NCI-H1092 (cell line): ENCODE measurements at places on chromosomes 11 and 22.

- DNase-seq, result no peak
These were observed 124.7 kb upstream of the CCDC90B start for GRCh38 chr11:83410605-83411565.

GRCh38 chr22:48228468-48228867 lies 1466.0 kb downstream of the TBC1D22A start:
- no peak for DNase-seq

- no peak for DNase-seq
These were observed 30.1 kb upstream of the SMPD1 start for GRCh38 chr11:6360183-6360582.

- no peak for DNase-seq
These were observed 122.1 kb downstream of the CSNK2A3 start for GRCh38 chr11:11230802-11231562.

- DNase-seq, result peak; percentile 49
These were observed 11.9 kb upstream of the NRIP3 start for GRCh38 chr11:9015677-9016076.

DNA sequence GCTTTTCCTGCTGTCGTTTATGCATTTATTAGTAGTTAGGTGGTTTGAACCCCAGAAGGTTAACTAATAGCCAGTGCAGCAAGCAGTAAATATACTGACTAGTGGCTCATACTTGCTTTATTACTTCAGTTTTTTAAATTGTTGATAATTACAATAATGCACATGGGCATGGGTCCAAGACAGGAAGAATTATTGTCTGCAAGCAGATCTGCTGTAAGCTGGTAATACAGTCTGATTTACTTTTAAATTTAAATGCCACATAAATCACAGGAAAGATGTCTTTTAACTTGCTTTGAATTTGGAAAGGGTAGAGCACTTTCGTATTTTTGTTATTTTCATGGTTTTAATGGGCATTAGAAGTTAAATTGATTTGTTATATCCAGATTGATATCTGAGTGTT lies 27.1 kb downstream of the APLP2 start:
- no peak for DNase-seq

DNA sequence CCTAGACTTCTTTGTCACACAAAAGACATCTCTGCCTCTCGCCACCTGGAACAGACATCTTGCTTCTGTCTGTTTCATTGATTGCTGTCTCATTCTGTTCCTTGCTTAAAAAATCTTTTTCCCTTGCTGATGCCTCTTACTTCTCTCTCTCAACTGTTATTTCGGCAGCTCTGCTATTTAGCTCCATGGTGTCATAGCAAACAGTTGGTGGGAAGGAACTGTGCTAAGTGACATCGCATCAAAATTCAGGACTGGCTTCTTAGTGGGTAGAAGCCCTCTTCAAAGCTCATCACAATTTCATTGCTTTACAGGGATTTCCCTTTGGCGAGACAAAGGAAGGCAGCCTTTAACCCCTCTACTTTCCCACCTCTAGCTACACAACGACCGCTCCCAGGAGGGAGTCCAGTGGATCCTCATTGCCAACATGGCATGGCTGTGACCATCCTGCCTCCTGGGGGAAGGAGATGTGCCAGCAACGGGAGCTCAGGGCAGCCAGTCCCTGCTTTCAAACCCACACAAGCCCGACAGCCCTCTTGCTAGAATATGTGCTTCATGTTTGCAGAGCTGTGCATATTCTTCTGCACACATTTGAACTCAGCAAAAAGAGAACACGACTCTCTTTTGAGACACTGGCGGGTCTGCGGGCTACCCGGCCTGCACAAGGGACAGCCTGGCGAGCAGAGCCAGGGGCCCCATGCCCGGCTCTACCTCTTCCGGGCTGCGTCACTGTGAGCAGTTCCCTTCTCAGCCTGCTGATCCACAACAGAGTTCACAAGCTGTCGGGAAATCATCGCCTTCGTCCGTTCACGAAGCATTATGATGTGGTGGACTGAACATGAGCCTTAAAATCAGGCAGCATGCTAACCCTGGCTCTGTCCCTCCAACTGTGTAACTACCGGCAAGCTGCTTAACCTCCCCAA lies 51.1 kb upstream of the JAM3 start:
- DNase-seq, result no peak

GRCh38 chr11:12118949-12119348 lies 8.6 kb downstream of the MICAL2 start:
- DNase-seq, result no peak

DNA sequence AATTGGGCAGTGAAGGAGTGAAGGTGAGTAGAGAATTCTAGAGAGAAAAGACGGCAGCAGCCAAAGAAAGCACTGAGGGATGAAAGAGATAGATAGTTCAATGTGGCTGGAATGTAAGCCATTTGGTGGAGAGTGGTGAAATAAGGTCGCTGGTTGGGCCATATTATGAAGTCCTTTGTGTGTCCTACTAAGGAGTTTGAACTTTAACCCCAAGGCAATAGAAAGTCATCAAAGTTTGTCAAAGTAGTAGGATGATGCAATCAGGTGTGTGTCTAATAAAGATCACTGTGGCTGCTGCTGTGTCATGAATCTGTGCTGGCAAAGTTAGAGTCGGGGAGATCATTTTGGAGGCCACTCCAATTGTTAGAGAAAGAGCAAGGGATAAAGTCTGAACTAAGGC lies 18.7 kb downstream of the RNF121 start:
- DNase-seq, result no peak

- DNase-seq, result no peak
These were observed 74.7 kb upstream of the PHF21B start for GRCh38 chr22:45084400-45084920.

GRCh38 chr11:91795139-91795887 lies 429.3 kb upstream of the FAT3 start:
- DNase-seq, result no peak

- DNase-seq, result no peak
These were observed 93.2 kb downstream of the TRMU start for GRCh38 chr22:46428602-46429324.

- peak; percentile 25 for DNase-seq
These were observed at the start of gene GAS2 for GRCh38 chr11:22666325-22666687. TSS of gene GAS2 (plus strand) at chr11:22666611. CDS start at chr11:22674870, 8,259 bp downstream.

GRCh38 chr11:19432370-19433061 lies 191.8 kb upstream of the E2F8 start:
- no peak for DNase-seq

GRCh38 chr11:43790444-43790794 lies 90.2 kb upstream of the ALKBH3 start:
- DNase-seq, result no peak

DNA sequence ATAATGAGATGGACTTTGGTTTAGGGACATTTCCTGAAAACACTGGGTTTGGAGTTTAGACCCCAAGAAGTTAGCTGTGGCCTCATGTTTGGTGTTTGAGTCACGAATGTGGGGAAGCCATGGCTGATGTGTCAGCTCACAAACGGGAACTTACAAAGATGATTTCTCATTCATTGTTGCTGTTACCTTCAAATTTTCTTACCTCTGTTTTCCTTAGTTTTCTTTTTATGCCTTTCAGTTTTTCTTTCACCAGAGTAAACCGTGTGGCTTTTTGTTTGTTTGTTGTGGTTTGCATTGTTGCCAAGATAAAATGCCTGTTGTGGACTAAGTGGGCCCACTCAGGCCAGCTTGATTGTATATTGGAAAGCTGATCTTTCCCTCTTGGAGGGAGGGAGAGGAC lies 89.1 kb downstream of the SWAP70 start:
- no peak for DNase-seq

GRCh38 chr11:120744016-120744994 lies 232.8 kb downstream of the GRIK4 start:
- DNase-seq, result no peak

DNA sequence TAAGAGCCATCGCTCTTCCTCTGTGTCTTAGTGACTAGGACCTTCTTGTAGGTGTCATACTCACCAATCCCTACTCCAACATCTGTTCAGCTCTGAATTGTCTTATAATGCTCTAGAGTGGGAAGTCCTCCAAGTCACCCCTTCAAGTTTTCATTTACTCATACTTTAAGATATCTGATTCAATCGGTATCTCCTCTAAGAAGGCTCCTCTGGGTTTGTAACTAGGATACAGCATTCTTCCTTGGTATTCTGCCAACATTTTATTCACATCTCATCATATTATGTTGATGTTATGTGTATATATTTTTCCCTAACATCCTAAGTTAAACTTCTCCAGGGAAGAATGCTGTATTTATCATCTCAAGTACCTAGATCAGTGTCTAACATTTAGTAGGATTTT lies 662.1 kb downstream of the NTM start:
- no peak for DNase-seq

DNA sequence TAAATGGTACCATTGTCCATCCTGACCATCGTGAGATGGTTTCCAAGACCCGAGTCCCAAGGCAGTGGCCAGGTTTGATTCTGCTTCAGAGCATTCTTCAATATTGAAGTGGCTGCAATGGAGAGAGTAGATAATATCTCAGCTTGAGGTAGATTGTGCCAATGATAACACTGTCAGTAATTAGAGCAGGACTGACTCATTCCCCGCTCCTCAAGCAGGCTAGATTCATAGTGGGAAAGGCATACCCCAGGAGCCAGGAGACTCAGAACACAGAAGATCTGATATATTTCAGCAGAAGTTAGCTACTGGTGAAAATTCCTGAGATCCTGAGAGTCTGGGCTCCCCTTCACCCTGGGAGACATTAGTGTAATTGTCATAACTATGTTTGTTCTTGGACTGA lies 55.6 kb upstream of the LARGE1 start:
- no peak for DNase-seq

DNA sequence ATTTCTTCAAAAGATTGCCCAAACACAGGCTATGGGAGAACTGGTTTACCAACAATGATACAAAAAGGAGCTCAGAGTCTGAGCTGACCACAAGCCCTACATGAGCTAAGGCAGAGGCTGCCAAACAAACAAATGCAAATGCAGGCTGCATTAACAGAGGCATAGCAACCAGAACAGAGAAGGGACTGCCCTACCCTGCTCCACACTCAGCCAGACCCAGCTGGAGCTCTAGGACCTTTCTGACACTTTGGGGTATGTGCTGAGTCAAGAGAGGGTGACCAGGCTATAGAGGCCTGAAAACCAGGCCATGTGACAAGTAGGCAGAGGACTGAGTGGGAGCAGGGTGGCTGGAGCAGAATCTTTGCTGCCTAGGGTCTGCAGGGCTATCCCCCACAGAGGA lies 17.8 kb upstream of the P2RY2 start:
- DNase-seq, result no peak

GRCh38 chr11:36228689-36229088 lies 60.5 kb downstream of the COMMD9 start:
- DNase-seq, result no peak

GRCh38 chr11:123577081-123577598 lies 77.3 kb downstream of the SCN3B start:
- DNase-seq, result peak; percentile 66

- peak; percentile 14 for DNase-seq
These were observed 51.8 kb downstream of the C11orf71 start for GRCh38 chr11:114348200-114349191.

DNA sequence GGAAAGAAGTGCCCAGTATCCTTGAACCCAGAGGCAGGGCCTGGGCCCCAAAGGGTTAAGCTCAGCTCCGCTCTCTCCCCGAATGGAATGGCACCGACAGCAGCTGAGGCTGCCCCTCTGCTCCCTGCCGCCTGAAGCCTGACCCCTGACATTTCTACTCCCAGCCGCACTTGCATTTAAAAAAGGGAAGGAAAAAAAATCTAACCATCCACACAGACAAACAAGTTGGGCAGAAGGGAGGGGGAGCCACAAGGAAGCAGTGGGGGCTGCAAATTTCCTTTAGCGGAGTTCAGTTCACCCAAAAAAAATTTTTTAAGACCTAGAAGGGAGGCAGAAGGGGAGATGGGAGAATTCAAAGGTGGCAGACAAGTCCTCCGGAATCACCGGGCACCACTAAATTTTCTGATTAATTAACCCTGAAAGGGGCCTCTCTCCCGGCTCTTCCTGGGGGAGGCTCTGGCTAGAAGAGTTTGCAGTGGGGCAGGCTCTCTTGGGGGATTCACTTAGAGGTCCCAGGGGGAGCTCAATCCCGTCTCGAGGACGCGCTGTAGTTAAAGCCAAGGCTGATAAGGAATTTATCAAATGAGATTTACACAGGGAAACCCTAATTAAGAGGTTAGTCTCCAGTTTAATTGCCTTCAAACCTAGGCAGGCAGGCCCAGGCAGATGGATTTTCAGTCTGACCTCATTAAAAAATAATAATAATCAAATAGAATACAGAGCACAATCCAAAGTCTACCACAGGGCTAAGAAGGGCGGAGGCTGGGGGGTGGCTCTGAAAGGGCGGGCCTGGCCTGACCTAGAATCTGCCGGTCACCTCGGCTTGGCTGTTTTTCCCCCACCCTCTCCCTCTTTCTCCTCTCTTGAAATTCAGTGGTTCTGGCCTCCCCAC lies 25.6 kb downstream of the MN1 start:
- no peak for DNase-seq

DNA sequence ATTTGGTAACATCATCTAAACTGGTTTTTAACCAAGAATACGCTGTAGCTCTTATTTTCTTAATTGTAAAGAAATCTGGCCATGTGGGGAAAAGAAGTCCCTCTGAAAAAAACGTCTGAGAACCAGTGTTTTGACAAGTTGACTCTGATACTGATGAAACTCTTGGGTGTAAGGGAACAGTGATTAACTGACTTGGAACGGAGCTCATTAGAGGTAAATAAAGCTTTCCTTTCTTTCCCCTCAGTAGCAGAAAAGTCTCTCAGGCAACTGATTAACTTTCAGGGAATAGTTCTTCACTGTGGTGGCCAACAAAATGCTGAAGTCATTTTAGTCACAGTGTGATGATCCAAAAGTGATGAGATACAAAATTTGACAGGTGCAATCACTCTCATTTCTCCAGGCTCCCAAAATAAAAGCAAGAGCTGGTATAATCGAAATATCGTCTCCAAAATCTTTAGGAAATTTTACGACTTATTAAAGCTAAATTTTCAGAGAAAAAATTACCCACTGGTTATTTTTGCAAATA lies 52.3 kb downstream of the SLC36A4 start:
- DNase-seq, result no peak

DNA sequence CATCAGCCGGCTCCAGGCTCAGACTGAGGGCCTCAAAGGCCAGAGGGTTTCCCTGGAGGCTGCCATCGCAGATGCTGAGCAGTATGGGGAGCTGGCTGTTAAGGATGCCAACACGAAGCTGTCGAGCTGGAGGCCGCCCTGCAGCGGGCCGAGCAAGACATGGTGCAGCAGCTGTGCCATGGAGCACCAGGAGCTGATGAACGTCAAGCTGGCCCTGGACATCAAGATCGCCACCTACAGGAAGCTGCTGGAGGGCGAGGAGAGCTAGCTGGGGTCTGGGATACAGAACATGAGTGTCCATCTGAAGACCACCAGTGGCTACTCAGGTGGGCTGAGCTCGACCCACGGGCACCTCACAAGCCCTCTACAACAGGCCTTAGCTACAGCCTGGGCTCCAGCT lies 4.0 kb upstream of the SCUBE2 start:
- DNase-seq, result no peak
